ENCODE measurements at places on chromosomes 5 and 9.

DNA sequence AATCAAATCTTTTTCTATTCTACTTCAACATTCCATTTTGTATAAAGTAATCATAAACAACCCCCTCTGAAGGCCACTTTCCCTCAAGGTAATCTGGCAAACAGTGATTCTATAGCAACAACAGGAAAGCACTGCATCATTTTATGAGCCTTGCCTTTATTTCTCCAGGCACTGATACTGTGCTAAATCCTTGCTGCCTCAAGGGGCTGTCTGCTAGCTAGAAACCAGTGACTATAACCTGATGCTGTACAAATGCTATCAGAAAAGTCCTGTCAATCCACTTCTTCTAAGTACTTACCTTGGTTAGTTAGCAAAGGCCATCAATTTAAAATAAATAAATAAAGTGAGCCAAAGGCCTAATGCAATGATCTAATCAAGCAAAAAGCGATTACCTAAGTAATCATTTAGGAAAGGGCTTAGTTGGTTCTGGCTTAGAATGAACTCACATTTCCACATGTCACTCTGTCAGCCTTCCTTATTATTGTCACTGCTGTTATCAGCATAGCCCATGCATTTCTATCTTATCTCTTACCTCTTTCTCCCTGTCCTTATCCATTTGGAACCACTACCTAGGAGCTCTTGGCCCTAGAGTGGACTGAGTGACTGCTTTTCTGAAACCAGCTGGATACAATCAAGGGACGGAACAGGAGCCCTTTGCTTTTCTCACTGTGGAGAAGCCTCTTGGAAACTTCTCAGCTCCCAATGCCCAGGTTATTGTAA lies 246.1 kb upstream of the MEF2C start:
- DNase-seq: no peak

DNA sequence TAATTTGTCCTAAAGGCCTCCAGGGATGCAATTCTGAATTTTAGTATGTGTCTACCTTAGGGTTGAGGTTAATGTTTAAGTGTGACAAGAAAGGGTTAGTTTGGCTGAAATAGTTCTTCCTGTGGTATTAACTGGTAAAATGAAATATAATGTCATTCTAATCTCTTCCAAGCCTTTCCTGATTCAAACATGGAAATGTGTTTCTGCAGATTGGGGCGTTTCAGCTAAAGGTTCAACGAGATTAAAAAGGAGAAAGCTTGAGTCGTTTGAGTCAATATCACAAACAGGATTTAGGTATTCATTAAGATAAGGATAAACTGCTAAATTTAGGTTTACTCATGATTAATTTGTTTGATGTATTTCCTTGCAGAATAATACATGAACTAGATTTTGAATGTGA lies 34.4 kb upstream of the ALDOB start:
- DNase-seq: no peak

- DNase-seq: no peak
Measured at GRCh38 chr9:115398996-115399395, 281.0 kb upstream of the TNC start.

- DNase-seq: no peak
Measured at GRCh38 chr5:56415356-56415765, 182.2 kb upstream of the ANKRD55 start.
